ENCODE measurements at places on chromosomes 2 and 18.
A peak's percentile ranks its signal among the peaks of the same experiment; 100 is the strongest.

GRCh38 chr18:26574958-26575864 is 26.9 kb upstream of the KCTD1 start:
- DNase-seq: peak; percentile 52

- no peak for DNase-seq
Observed at GRCh38 chr2:60252581-60253150, 300.8 kb downstream of the BCL11A start.

- DNase-seq: no peak
Observed at GRCh38 chr2:133439565-133439920, 128.7 kb downstream of the NCKAP5 start.

DNA sequence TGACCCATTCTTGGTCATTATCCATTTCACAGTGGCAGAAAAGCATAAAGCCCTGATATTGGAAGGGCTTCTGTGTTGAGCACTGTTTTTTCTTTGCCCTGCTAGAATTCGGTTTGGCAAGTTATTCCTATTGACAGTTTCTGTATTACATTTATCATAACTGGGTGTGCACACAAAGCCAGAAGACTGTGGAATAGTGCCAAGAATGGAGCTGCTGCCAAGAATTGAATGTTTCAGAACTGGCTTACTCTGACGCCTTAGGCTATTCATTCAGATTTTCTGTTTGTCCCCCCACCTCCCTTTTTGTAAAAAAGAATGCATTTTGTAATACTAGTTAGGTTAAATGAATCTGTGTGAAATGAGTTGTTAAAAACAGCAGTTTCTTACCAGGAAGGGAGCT is 12.7 kb downstream of the KDM3A start:
- DNase-seq: peak; percentile 92

DNA sequence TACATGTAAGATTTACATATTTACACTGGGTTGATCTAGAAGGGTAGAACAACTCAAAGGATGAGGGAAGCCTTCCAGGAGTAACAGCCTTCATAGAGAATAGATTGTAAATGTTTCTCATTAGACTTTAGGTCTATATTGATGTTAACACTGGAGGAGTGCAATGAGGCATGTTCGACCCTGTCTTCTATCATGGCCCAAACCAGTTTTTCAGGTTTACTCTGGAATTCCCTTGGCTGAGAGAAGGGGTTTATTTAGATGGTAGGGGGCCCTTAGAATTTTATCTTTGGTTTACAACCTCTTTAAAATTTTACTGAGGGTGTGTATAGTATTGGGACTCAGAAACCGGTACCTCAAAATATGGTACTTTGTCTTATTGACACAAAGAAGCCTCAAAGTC is 634.9 kb upstream of the PIK3C3 start:
- DNase-seq: no peak

- DNase-seq: peak; percentile 9
Observed at GRCh38 chr2:47485751-47486300, 82.9 kb downstream of the MSH2 start.

DNA sequence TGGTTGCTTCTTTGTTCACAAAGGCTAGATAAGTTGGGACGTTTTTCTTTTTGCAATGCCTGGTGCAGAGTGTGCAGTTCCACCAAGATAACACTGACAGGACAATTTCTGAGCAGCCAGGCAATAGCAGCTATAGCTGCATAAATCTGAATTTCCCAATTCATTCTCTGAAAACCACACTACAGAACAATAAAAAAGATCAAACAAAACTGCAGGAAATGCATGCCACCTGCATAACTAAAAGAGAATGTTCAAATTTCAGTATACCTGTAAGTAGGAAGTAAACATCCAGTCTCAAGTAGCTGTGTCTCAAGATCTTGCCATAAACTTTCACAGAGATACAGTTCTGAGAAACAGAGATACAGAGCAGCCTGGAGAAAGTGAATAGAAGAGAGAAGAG is 5.3 kb upstream of the KCTD18 start:
- DNase-seq: no peak

DNA sequence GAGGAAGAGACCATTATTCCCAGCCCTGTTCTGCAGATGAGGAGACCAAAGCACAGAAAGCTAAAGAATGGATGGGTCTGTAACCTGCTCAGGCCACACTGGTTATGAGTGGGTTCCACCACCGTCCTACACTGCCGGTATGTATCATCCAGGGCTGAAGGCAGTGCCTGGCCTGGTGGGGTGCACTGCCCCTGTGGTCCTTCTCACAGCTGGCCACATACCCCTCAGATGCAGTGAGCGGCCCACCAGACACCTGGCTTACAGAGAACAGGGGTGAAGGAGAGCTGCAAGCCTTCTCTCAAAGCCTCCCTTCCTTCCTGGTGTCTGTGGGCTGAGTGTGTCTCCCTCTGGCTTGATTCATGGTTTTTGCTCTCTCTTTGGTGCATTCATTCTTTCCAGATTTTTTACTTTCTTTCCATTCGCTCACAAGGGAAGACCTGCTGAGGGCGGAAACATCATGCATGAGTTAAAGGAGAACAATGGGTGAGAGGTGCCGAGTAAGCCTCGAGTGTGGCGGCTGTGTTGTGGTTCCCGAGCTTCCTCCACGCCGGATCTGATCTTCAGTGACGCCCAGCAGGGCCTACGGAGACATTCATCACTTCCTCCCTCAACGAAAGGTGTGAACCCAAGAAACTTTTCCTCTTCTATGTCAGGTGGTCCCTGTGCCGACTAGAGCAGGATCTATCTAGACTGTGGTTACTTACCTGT is 62.1 kb upstream of the REL start:
- no peak for DNase-seq

GRCh38 chr2:236574424-236575145 is 5.0 kb downstream of the ACKR3 start:
- DNase-seq: no peak

All from fibroblast of pulmonary artery (primary cell).